ENCODE measurements at places on chromosomes 2 and 18.

DNA sequence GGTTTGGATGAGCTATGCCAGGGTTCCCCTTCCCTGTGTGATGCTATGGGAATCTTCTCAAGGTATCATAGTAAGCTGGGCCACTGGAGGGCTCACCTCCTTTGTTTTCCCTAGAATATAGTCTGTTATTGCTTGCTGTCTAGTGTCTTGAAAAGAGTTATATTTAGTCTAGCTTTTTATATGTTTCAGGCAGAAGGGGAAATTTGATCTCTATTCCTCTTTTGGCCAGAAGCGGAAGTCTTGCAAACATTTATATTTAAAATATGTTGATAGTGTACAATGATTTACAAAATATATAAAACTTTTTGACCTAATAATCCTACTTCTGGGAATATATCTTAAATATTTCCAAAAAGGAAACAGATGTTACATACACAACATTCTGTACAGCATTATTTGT is 260.7 kb downstream of the FHOD3 start:
- DNase-seq = no peak

GRCh38 chr2:279956-280649 is 7.8 kb downstream of the ALKAL2 start:
- DNase-seq = no peak

DNA sequence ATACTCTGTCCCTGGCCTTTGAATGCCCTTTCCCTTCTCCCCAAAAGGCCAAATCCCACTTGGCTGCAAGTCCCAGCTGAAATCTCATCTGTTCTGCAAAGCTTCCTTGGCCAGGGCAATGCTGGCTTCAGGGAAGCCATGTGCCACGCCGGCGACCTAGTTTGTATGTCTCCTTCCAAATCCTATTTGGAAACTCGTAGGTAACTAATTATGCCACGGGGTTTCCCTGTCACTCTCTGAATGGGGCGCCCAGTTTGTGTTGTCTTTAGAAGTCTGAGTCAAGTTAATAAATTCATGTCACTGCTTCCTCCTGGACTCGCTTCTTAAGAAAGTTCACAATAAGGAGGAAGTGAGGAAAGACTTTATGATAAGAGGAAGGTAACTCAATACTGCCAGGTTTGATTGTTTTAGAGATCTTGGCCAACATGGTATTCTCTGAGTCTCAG is 19.1 kb downstream of the FHL2 start:
- DNase-seq = no peak

- no peak for DNase-seq
Observed at GRCh38 chr2:6999211-6999877, 82.1 kb downstream of the RNF144A start.

GRCh38 chr2:231571661-231572191 is 20.9 kb upstream of the TEX44 start:
- no peak for DNase-seq

DNA sequence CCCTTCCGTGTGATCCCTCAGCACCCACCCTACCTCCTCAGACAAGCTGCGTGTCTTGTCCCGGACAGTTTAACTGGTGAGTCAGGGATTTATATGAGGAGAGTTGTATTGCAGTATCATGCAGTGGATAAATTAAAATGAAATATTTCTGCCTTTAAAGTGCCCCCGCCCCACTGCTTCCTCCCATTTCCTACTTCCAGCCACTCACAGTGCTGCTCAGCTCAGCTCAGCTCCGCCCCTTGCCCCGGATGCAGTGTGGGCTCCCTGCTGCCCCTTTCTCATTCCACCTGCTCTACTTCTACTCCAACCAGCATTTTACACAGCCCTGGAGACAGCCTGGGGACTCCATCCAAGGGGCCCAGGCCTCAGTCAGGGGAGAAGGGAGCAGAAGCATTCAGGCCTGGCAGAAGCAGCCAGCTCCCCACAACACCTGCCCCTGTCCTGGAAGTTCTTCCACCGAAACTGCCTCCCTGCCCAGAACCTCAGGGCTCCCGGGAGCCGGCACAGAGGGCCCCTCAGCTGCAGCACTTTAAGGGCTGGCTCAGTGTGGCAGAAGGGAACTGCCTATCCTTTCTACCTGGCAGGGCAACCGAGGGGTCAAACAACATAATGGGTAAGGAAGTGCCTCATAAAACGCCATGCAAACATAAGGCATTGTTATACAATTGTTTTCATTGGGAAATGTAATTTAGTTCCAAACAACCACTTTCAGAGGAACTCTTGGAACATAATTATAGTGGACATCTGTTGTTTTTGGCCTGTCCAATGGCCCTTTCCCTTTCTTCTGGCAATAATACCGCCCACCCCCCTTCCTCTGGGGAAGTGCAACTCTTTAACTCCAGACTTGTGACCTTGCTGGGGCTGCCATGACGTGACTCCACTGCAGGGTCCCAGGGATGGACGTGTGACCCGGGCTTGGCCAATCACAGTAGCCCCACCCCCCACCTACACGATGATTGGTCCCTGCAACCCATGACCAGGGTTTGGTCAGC is 102.3 kb downstream of the LIPG start:
- DNase-seq = no peak

DNA sequence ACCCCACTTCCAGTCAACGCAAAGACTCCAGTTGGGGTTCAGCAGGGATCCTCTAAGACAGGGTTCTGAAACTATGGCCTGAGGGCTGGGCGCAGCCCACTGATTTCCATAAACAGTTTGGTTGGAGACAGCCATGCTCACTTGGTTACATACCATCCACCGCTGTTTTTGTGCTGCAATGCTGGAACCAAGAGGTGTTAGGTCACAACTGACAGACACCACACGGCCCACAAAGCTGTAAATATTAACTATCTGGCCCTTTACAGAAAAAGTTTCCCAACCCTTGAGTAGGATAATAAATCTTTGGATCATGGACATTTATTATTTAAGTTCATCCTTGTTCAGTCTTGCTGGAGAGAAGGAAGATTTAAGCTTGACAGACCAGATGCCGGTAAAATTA is 8.4 kb upstream of the CD226 start:
- DNase-seq = no peak

GRCh38 chr2:95354469-95354901 is 48.0 kb upstream of the FAHD2A start:
- DNase-seq = no peak

- no peak for DNase-seq
Observed at GRCh38 chr18:48075707-48076093, 145.2 kb upstream of the SMAD2 start.

GRCh38 chr2:152167065-152167464 is 8.5 kb downstream of the STAM2 start:
- DNase-seq = no peak
